ENCODE measurements at places on chromosomes 4 and X.

- no peak for ATAC-seq
Measured at GRCh38 chr4:90317785-90318184, 190.6 kb downstream of the CCSER1 start.

GRCh38 chrX:71577682-71578081, 555 bp upstream of the GCNA start:
- no peak for ATAC-seq

DNA sequence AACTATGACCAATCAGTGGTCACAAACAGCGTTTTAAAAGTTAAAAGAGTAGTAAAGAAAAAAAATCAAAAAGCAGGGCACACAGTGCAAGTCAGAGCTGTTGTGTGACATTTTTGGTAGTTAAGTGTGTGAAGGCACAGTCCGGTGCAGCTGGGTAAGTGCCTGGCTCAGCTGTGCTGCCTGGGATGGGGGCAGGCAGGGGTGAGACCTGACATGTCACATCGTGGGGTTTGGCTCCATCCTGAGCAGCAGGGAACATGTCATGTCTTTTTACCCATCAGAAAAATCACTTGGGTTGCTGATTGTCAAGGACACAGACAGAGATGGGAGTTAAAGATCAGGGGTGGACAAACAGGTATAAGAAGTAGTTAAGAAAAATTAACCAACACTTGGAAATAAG, 125.1 kb downstream of the NSUN7 start:
- ATAC-seq, result no peak

DNA sequence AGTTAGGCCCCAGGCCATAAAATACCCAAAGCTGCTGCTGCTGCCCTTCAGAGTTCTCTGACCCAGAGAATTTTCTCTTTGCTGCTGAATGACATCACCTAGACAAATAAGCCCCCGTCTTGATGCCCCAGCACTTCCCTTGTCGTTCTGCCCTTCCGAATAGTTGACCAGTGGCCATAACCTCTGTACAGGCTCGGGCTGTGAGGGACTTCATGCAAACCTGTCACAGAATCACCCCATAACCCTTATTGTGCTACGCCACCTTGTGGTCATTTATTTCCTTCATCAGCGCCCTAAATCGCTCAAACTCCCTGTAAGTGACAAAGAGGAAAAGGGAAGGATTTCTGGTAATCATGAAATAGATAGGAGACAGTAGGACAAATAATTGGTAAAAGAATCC, 18.8 kb downstream of the SPACA5 start:
- peak; percentile 27 for ATAC-seq

DNA sequence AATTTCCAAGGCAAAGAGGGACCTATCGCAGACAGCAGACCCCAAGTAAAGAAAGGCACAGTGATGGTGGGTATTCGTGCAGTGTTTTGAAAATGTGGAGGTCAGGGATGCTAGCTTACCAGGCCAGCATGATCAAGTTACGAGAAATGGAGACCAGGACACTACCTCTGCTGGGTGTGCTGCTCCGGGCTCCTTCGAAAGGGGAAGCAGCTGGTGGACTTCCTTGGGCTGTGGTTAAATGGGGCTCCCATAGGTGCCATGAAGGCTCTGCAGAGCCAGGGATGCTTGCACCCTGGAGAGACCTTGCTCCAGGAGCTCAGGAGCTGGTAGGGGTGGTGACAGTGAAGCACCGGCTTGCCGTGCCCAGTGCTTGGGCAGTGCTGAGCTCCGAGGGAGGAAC, 68.8 kb downstream of the TBL1X start:
- ATAC-seq, result no peak
